ENCODE measurements at places on chromosomes 6 and 20. TPM values are rescaled to one million over a fixed set of nuclear protein-coding genes. Genes with fewer than 3 reads are reported as not detected.

DNA sequence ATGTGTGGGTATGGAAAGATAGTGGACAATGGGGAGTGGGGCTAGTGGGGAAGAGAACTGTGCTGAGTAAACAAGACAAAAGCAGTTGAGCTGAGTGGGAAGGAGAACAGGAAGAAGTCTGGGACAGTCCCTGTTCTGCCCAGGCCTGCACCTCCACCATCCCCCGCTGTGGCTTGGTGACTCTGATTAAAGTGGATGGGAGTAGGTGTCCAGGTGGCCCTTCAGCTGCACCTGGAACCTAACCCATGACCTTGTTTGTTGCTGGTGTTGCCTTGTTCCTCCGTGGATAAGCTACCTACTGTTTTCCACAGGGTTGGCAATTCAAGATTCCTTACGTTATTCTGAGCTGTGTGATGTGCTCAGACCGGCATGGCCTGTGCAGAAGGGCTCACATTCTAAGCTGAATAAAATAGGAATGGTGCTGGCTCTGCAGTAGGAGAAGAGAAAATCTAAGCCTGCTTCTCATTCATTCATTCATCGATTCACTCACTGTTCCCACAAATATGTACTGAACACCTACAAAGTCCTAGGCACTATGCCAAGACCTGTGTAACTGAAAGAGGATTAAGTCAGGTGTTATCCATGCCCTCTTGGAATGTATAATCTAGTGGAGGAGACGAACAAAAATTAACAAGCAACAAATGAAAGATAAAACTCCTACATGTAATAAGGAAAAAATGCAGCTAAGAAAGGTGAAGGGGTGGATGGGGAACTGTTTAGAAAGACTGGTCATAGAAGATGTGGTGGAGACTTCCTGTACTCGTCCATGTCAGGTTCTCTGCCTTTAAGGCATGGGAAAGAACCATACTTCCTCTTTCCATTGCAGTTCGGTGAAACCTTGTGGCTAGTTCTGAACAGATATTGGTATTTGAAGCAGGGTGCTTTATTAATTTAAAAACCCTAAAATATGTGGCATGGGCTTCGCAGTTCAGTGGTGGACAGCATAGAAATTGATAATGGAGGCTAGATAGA is 10.1 kb upstream of the CALHM6 start:
- no peak for DNase-seq

DNA sequence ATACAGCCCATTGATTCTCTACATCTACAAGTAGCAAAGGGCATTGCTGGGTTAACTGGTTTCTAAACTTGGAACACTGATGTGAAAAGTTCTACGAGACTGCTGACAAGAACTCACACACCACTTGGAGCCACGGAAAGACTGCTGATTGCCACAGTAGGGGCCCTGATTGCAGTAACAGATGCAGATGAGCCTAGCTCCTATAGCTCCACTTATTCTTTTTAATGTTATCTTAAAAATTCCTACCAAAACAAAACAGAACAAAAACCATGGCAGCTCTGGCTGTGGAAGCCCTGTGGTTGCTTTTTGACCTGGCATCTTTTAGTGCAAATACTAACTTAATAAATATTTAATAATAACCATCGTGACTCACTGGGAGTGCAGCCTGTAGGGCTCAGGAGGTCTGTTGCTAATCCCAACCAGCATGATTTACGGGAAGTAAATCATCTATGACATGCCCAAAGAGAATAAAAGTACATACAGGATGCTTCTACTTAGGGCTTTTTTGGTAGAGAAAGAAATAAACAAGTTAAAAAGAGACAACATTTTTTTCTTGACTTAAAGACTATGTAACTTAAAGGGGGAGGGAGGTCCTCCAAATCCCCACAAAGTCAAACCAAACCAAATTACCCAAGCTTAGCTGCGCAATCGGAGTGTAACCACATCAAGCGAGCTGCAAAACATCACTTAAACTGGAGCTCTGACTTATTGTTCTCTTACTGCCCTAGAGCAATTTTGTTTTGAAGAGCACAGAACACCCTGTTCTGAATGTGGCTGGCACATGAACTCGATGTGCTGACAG is 87.2 kb downstream of the FKBP5 start:
- DNase-seq, result peak; percentile 59

GRCh38 chr6:100469101-100469859 is 4.6 kb upstream of the SIM1 start:
- no peak for DNase-seq

SNAI1 gene
- total RNA-seq, result 8.0 TPM

NHLRC1 gene
- total RNA-seq, result 2.2 TPM

All from adrenal gland (tissue), 19 donors.